ENCODE measurements at places on chromosomes 1 and 21.

- DNase-seq, result peak; percentile 48
These were observed 29.7 kb downstream of the PBX1 start for GRCh38 chr1:164588516-164589341.

GRCh38 chr1:181554465-181554864 is 71.1 kb downstream of the CACNA1E start:
- DNase-seq, result peak; percentile 11

DNA sequence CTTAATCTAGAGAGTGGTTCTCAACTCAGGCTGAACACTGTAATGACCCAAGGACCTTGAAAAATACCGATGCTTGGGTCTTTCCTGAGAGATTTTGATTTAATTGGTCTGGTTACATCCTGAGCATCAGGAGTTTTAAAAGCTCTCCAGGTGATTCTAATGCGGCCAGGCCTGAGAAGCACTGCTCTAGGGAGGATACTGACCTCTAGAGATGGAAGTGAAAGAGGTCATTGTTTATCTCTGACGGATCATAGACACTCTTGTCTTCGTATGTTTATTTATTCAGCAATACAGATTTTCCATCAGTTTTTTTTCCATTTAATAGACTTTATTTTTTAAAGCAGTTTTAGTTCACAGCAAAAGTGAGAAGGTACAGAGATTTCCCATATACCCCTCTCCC is 54.5 kb upstream of the IGSF5 start:
- DNase-seq, result no peak

GRCh38 chr1:63642901-63643300 is 49.7 kb downstream of the PGM1 start:
- DNase-seq, result no peak
